ENCODE measurements at places on chromosomes 6 and 20.

- DNase-seq = no peak
These were observed 24.5 kb upstream of the CD83 start for GRCh38 chr6:14092838-14093789.

GRCh38 chr6:166567107-166567506 is 19.4 kb downstream of the RAMACL start:
- DNase-seq = peak; percentile 96

GRCh38 chr6:15936503-15936902 is 192.4 kb upstream of the MYLIP start:
- no peak for DNase-seq

DNA sequence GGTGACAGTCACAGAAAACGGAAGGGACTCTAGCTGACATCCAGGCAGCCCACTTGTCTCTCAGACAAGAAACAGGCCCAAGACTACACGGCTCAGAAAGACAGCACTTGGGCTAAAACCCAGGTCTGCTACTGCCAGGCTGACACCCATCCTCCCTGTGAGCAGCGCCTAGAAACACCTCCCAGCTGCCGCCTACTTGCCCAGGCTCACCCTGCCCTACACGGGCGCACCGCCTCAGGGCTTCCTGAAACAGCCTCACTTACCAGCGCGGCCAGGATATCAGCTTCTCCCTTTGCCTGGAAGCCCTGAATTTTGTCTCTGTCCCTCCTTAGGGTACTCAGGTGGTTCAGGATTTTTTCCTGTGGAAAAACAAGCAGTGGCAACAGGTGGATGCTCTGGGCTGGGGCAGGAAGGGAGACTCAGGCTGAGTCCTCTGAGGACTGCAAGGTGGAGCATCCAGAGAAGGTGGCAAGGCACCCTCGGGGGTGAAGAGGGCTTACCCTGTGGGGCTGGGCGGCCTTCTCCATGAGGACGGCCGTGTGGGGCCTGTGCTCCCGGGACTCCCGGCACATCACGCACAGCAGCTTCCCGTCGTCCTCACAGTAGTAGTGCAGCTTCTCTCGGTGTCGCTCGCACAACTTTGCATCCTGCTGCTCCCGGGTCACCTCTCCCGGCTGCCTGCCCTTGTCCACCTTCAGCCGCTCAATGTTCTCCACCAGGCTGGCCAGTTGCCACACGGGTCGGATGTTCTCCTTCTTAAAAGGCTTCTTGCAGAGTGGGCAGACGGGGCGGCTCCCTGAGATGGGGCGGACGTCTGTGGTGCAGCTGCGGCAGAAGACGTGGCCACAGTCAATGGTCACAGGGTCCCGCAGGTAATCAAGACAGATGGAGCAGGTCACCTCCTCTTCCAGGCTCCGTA is 14.8 kb downstream of the TRIM26 start:
- no peak for DNase-seq

GRCh38 chr6:105642708-105643107 is 239.8 kb upstream of the PREP start:
- DNase-seq = peak; percentile 31

- DNase-seq = no peak
These were observed 167.4 kb upstream of the CARMIL1 start for GRCh38 chr6:25111782-25112181.

- DNase-seq = peak; percentile 43
These were observed 44.8 kb upstream of the CTNNBL1 start for GRCh38 chr20:37649017-37649416.

- no peak for DNase-seq
These were observed 226.1 kb upstream of the CEP162 start for GRCh38 chr6:84453499-84453898.

DNA sequence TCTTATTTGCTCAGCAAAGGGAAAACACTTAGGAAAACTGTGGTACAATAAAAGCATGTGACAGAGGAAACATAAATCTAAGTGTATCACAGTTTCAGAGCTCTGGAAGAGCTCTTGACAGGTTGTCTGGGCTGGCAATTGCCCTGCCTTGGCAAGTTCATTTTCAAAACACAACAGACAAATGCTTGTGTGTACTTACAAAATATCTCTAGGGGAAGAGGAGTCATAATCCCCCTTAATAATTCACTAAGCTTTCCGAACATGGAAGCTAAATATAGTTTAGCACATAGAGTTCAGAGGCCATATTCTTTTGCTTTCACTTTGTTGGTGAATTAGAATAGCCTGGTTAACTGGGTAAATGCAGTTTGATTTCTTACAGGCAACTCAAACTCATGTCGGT is 211.6 kb upstream of the THEMIS start:
- DNase-seq = no peak

- DNase-seq = no peak
These were observed 256.6 kb downstream of the RFPL4B start for GRCh38 chr6:112603726-112604125.

DNA sequence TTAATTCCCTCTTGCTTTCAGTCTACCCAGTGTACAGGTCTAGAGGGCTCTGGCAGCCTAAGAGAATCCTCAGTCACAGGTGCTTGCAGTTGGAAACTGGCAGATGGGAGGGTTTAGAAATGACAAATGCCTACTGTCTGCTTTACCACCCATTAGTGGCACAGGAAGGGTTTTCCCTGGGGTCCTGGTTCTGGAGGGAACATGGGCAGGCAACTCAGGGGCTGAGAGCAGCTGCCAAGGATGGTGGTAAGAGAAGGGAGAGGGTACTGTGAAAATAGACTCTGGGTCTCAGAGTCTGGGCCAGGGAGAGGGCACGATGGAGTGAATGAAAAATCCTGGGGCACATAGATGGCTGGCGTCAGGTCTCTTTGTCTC is 103.5 kb downstream of the TCP11 start:
- no peak for DNase-seq

GRCh38 chr6:128337619-128338018 is 182.8 kb downstream of the PTPRK start:
- no peak for DNase-seq

DNA sequence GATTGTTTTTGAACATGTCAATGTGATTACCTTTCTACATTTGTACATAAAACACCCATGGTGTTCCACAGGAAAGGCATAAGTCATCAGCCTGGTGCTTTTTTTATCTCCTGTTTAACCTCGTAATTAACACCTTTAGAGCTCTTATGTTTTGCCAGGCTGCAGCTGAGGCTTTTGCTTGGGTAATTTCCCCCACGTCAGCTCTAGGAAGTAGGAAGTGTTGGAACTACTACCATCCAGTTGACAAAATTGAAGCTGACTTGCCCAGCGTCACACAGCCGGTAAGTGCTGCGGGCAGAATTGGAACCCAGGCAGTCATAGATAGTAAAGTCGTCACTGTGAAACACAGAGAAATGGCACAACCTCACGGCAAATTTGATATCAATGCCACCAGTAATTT is 86.6 kb upstream of the BMP2 start:
- DNase-seq = no peak

- no peak for DNase-seq
These were observed 155.4 kb downstream of the RFPL4B start for GRCh38 chr6:112502351-112503090.

GRCh38 chr6:170286246-170286933 is 4.5 kb downstream of the DLL1 start:
- DNase-seq = no peak

GRCh38 chr20:40749985-40750506 is 61.0 kb upstream of the MAFB start:
- peak; percentile 13 for DNase-seq

DNA sequence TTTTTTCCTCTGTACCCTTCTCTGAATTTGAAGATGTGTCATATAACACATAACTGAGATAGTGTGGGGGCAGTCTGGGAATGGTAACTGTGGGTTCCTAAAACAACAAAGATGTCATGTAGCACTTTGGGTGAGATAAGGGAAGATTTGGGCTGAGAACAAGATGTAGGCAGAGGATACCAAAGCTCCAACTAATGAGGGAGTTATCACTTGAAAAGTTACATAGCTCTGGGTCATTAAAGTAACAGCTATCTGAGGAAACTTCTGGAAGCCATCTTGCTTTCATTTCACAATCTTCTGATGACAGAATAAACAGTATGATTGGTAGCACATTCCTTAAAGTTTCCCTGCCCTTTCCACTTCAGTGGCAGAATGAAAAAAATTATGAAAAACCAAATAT is 255.4 kb downstream of the TBX18 start:
- no peak for DNase-seq

GRCh38 chr6:84868149-84868548 is 103.8 kb upstream of the TBX18 start:
- no peak for DNase-seq

GRCh38 chr6:137759624-137760023 is 107.4 kb upstream of the TNFAIP3 start:
- DNase-seq = no peak

DNA sequence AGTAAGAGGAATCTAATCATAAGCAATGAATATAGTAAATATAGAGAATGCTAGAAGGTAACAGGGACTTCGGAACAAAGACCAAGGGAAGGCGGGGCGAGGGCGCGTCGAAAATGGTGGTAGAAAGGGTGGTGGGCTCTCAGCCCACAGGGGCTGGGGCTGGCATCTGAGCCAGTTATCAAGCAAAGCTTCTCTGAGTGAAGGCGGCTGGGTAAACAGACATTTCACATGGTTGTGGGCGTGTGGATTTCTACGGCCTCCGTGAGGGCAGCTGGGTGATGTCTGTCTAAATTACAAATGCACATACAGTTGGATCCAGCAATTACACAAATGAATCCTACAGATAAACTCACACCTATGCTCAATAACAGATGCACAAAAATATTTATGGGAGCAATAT is 56.6 kb downstream of the TOX2 start:
- DNase-seq = no peak

GRCh38 chr6:55759536-55759935 is 115.9 kb downstream of the BMP5 start:
- no peak for DNase-seq

DNA sequence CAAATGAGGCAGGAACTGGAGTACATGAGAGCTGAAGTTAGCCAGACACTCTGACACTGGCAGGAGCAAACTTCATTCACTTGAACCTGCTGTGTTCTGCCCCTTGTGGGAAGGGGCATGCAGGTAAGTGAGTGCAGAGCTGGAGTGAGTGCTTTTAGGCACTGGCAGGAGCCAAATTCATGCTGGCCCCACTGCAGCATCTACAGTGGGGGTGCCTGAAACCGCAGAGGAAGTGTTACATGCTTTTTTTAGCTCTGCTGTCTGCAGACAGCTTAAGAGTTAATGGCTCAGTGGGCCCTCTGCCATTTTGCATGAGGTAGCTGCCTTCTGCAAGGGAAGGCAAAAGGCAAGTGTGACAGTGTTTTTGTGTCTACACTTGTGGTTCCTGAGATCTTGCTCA is 167.9 kb upstream of the SYNCRIP start:
- DNase-seq = no peak

- DNase-seq = no peak
These were observed 6.1 kb downstream of the C20orf173 start for GRCh38 chr20:35523298-35523888.

DNA sequence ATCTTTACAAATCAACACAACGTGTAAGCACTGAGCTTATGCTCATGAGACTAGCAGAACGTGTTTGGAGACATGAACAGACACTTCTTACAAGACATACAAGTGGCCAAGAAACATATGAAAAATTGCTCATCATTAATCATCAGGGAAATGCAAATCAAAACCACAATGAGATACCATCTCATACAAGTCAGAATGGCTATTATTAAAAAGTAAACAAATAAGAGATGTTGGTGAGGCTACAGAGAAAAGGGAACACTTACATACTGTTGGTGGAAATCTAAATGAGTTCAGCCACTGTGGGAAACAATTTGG is 327.9 kb upstream of the SOX4 start:
- no peak for DNase-seq

- no peak for DNase-seq
These were observed 115.4 kb downstream of the ZFP64 start for GRCh38 chr20:52076164-52076563.

- DNase-seq = no peak
These were observed 320.2 kb downstream of the BTBD9 start for GRCh38 chr6:38319256-38320212.

GRCh38 chr20:19780261-19780660 is 22.2 kb downstream of the RIN2 start:
- no peak for DNase-seq

- DNase-seq = peak; percentile 49
These were observed 167.7 kb downstream of the SIM1 start for GRCh38 chr6:100296810-100297544.

- DNase-seq = no peak
These were observed 11.8 kb downstream of the CASS4 start for GRCh38 chr20:56423886-56424285.

- DNase-seq = no peak
These were observed 2.5 kb downstream of the WTAP start for GRCh38 chr6:159729598-159730331.

DNA sequence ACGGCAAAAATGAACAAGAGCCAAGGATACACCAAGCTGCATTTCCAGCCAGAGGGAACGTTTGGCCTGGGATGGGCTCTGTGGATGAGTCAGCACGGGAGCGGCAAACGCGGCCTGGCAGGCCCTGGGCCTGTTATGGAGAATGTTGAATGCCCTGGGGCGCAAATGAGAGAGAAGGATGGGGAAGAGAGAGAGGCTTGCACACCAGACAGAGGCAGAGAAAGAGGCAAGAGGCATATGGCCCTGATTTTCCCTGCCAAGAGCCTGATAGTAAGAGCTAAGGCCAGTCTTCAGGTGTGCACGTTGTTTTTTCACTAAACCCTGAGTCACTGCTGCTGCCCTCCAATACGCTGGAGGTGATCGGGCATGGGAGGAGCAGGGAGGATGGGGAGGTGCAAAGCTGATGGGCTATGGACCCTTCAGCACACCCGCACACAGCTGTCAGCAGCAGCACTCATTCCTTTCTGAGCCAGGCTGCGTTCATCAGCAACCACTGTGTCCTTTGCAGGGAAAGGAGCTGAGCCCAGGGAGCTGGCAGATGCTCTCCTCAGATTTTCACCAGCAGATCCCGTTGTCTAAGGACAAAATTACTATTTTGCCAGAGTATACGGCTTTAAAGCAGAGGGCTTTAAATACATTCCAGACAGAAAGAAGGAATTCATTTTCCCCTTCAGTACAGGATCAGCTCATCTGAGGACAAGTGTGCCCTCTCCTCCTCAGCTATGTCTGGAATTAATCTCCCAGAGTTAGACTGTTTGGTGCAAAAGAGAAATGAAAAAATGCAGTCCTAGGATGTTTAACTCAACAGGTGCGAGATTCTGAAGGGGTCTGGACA is 61.7 kb upstream of the SLC22A23 start:
- DNase-seq = peak; percentile 69

GRCh38 chr6:82832811-82833210 is 232.8 kb downstream of the UBE3D start:
- no peak for DNase-seq

GRCh38 chr6:140078561-140079125 is 704.2 kb upstream of the CITED2 start:
- DNase-seq = peak; percentile 94

DNA sequence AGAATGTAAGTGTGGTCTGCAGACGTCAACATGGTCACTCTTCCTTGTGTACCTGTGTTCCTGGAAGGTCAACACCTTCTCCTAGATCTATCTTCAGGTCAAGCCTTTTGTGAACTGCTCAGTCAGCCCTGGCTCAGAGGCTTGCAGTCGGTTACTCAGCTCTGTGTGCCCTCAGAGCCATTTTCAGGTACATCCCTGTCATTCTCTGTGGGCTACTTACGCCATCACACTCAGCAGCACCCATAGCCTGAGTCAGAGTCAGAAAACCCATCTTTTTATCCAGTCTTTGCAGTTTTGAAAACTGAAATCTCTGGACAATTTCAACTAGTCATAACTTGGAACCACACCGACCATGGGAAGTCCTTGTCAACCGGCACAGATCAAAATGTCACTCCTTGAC is 35.3 kb downstream of the TGM3 start:
- no peak for DNase-seq

- DNase-seq = peak; percentile 11
These were observed 355.1 kb downstream of the HAO1 start for GRCh38 chr20:7585126-7585679.

- peak; percentile 49 for DNase-seq
These were observed 2.9 kb upstream of the RAB22A start for GRCh38 chr20:58306421-58307261.
